ENCODE measurements at places on chromosomes 1 and 21.

DNA sequence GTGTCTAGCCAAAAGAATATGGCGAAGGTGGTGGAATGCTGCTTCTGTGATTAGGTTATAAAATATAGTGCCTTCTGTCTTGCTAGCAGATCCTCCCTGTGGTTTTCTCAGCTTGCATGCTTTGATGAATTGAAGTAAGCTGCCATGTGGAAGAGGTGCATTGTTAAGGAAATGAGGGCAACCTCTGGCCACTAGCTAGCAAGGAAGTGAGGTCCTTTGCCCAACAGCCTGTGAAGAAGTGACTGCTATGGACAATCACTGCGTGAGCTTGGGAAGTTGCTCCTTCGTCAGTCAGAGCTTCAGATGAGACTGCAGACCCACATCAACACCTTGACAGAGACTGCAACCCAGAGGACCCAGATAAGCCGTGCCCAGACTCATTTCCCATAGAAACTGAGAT lies 109.4 kb downstream of the GIPC2 start:
- peaks cover 5% of the 10 kb centered on the region for H3K4me1 ChIP-seq
- peak; percentile 29 for DNase-seq
- no peak overlapping the region for H3K4me3 ChIP-seq
- no peaks in the 10 kb centered on the region for H3K36me3 ChIP-seq

DNA sequence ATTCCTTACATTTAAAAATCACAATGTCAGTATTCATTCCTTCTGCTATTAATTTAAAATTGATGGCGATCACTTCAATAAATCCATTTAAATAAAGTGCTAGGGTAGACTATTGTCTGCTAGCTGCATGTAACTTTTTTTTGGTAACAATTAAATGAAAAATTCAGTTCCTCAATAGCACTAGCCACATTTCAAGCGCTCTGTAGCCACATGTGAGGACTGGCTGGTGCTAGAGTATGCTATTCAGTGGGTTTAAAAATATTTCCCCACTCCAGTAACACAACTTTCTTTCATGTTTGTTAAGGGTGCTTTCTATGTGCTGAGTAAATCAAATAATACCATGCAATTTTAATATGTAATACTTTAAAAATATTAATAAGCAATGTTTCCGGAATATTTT lies 108.2 kb downstream of the LTN1 start:
- H3K4me3 ChIP-seq = peak overlapping the region; percentile 87
- H3K4me1 ChIP-seq = no peaks in the 10 kb centered on the region
- no peak overlapping the region for H3K27ac ChIP-seq
- H3K36me3 ChIP-seq = no peaks in the 10 kb centered on the region
- DNase-seq = no peak
- no peaks in the 10 kb centered on the region for H3K27me3 ChIP-seq

GRCh38 chr1:53536606-53537005 lies 77.4 kb downstream of the DMRTB1 start:
- no peak overlapping the region for H3K27ac ChIP-seq
- no peaks in the 10 kb centered on the region for H3K36me3 ChIP-seq
- no peak overlapping the region for H3K4me3 ChIP-seq
- no peaks in the 10 kb centered on the region for H3K4me1 ChIP-seq
- H3K27me3 ChIP-seq = no peaks in the 10 kb centered on the region

DNA sequence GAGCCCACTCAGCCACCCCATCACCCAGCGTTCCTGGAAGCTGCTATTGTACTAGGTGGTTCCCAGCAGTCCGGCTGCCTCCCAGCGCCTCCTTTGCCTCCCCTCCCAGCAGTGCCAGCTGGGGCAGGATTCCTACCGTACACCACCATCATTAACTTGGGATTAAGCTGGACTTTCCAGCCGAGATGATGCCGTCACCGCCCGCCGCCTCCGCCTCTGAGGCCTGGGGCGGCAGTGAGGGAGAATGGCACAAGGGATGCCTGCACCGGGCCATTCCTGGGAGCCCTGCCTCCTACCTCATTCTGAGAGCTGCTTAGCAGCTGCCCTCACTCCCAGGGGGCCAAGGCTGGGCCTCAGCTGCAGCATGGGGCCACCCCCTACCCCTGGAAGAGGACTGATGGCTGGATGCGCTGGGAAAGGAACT lies 13.2 kb downstream of the CNTN2 start:
- no peak for DNase-seq
- no peaks in the 10 kb centered on the region for H3K36me3 ChIP-seq
- no peaks in the 10 kb centered on the region for H3K4me1 ChIP-seq
- no peaks in the 10 kb centered on the region for H3K27me3 ChIP-seq

- H3K36me3 ChIP-seq = no peaks in the 10 kb centered on the region
- no peak overlapping the region for H3K4me3 ChIP-seq
- no peaks in the 10 kb centered on the region for H3K27me3 ChIP-seq
- H3K4me1 ChIP-seq = peaks cover 2% of the 10 kb centered on the region
Measured at GRCh38 chr1:201389051-201389450, 10.1 kb downstream of the LAD1 start.

DNA sequence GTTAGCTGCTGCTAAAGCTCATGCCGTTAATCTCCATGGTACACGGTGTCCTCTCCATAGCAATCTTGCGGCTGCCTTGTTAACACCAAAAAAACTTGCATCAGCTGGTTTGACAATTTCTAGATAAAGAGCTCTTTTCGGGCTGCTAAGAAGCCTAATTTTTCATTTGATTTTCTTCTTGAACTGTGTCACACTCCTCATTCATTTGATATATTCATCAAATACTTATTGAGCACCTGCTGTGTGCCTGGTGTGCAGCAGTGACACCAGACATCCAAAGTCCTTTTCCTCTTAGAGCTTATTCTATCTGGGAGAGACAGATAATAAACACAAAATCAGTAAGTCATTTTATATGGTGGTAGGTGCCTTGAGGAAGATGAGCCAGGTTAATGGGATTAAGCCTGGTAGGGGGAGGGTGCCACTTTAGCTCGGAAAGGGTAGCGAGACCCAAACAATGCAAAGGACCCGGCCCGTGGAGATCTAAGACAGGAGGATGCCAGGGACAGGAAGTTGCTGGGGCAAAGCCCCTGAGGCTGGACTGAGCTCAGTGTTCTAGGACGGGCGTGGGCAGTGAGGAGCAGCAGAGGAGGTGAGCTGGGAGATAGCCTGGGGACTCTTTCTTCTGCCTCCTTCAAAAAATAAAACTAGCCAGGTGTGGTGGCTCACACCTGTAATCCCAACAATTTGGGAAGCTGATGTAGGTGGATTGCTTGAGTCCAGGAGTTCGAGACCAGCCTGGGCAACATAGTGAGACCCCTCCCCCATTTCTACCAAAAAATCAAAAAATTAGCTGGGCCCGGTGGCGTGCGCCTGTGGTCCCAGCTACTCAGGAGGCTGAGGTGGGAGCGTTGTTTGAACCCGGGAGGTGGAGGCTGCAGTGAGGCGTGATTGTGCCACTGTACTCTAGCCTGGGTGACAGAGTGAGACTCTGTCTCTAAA lies 50.7 kb upstream of the LGALS8 start:
- H3K4me3 ChIP-seq = no peak overlapping the region
- H3K27ac ChIP-seq = no peak overlapping the region
- DNase-seq = no peak
- no peaks in the 10 kb centered on the region for H3K27me3 ChIP-seq
- H3K4me1 ChIP-seq = peaks cover 7% of the 10 kb centered on the region

- no peaks in the 10 kb centered on the region for H3K4me1 ChIP-seq
- peaks cover 56% of the 10 kb centered on the region for H3K36me3 ChIP-seq
- no peak overlapping the region for H3K4me3 ChIP-seq
- no peak for DNase-seq
- no peaks in the 10 kb centered on the region for H3K27me3 ChIP-seq
Measured at GRCh38 chr1:8360493-8361197, 42.7 kb downstream of the SLC45A1 start.

- DNase-seq = no peak
- no peak overlapping the region for H3K27ac ChIP-seq
- no peaks in the 10 kb centered on the region for H3K27me3 ChIP-seq
- H3K4me3 ChIP-seq = no peak overlapping the region
Measured at GRCh38 chr1:213914392-213914791, 73.4 kb upstream of the PROX1 start.

DNA sequence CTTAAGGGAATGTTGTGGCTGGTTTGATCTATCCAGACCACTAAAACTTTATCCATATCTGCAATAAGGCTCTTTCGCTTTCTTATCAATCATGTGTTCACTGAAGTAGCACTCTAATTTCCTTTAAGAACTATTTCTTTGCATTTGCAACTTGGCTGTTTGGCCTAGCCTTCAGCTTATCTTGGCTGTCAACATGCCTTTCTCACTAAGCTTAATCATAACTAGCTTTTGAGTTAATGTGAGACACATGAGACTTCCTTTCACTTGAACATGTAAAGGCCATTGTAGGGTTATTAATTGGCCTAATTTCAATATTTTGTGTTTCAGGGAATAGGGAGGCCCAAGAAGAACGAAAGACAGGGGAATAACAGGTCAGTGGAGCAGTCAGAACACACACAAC lies 124.7 kb downstream of the TNFSF18 start:
- H3K36me3 ChIP-seq = no peaks in the 10 kb centered on the region
- no peak for DNase-seq
- H3K27ac ChIP-seq = no peak overlapping the region
- no peak overlapping the region for H3K4me3 ChIP-seq

DNA sequence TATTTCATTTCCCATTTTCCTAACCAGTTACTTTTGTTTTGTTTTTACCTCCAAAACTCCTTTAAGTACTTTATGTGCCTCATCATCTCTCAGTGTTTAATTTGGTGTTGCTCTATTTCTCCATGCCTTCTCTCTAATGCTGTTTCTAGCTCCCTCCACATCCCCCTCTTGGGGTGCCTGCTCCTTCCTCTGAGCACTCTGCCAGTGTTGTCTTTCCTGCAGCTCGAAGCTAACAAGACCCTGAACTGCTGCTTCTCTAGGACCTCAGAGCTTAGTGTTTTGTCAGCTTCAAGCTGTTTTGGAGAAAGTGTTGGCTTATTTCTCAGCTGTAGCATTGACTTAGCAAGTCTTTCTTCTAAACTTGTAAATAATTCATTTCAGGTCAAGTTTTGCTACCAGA lies 290.6 kb downstream of the DPYD start:
- no peaks in the 10 kb centered on the region for H3K36me3 ChIP-seq
- no peak overlapping the region for H3K4me3 ChIP-seq
- H3K27me3 ChIP-seq = no peaks in the 10 kb centered on the region
- H3K27ac ChIP-seq = no peak overlapping the region
- no peak for DNase-seq

DNA sequence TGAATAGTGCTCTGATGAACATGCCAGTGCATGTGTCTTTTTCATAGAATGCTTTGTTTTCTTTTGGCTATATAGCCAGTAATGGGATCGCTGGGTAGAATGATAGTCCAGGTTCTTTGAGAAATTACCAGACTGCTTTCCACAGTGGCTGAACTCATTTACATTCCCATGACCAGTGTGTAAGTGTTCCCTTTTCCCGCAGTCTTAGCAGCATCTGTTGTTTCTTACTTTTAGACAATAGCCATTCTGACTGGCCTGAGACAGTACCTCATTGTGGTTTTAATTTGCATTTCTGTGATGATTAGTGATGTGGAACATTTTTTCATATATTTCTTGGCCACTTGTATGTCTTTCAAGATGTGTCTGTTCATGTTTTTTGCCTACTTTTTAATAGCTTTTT lies 784.5 kb downstream of the USP25 start:
- no peak overlapping the region for H3K27ac ChIP-seq
- H3K4me1 ChIP-seq = no peaks in the 10 kb centered on the region

DNA sequence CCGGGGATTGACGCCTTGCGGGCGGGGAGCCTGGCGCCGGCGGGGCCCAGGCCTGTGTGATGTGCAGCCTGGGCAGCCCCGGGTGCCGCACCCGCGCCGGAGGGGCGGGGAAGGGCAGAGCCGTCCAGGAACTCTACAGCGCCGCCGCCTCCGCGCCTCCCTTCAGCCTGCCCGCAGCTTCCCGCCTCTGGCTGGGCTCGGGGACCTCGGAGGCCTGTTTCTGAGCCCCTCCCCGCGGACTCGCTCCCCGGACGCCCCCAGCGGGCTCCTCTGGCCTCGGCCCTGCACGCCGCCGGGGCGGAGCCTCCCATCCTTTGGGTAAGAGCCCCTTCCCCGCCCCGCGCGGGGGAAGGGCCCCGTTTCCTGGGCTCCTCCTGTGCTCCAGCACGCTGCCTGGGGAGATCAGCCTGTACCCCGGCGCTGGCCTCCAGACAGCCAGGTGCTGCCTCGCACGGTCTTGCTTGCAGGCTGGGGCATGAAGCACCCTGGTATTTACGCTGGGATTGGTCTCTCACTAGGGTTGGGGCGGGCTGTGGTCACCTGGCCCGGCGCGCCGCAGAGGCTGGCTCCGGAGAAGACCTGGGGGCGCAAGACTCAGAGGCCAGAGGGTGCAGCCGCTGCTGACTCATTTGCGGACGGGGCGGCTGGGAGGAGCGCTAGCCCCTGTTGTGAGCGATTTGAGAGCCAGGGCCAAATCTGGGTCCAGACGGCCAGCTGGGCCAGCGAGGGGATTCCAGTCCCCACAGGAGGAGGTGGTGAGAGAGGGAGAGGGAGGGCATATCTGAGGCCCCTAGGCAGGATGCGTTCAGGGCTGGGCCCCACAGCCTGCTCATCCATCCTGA lies 5.7 kb upstream of the ACOT11 start:
- H3K4me3 ChIP-seq = peak overlapping the region; percentile 47
- no peaks in the 10 kb centered on the region for H3K27me3 ChIP-seq
- no peaks in the 10 kb centered on the region for H3K36me3 ChIP-seq
- peak; percentile 89 for DNase-seq
- peak overlapping the region; percentile 66 for H3K27ac ChIP-seq

GRCh38 chr1:110408488-110408887 lies 994 bp upstream of the LAMTOR5 start:
- no peak overlapping the region for H3K27ac ChIP-seq
- peaks cover 13% of the 10 kb centered on the region for H3K36me3 ChIP-seq
- no peak for DNase-seq
- H3K4me1 ChIP-seq = no peaks in the 10 kb centered on the region
- peak overlapping the region; percentile 86 for H3K4me3 ChIP-seq

- no peaks in the 10 kb centered on the region for H3K36me3 ChIP-seq
- DNase-seq = no peak
- H3K27ac ChIP-seq = no peak overlapping the region
- peaks cover 5% of the 10 kb centered on the region for H3K4me1 ChIP-seq
- no peaks in the 10 kb centered on the region for H3K27me3 ChIP-seq
- no peak overlapping the region for H3K4me3 ChIP-seq
Measured at GRCh38 chr1:1082776-1083415, 8.8 kb upstream of the RNF223 start.

All from H1 (cell line).